ENCODE measurements at places on chromosomes 5 and 9. TPM values are rescaled to one million over a fixed set of nuclear protein-coding genes. Genes with fewer than 3 reads are reported as not detected.

DNA sequence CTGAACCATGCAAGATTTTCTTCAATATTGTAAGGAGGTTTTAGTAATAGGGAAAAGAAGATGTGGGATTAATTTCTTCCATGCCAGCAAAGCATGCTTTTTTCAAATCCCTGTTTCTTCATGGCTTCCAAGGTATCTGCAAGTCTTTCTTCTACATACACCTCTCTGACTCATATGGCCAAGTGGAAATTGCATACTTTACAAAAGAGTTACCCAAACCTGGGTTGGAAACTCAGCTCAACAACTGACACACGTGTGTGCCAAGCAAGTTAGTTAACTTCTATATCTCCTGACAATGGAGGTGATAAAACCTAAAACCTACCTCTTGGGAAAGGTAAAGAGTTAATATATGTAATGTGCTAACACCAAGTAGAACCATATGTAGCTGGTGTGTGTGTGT is 28.5 kb upstream of the MAMDC2 start:
- DNase-seq = no peak

The DOCK2 gene
- 22.4 TPM for total RNA-seq

- no peak for DNase-seq
These were observed 1.8 kb upstream of the DCANP1 start for GRCh38 chr5:135448791-135449507.

The TEX48 gene
- total RNA-seq = not detected
